ENCODE measurements at places on chromosomes 1 and 21.

DNA sequence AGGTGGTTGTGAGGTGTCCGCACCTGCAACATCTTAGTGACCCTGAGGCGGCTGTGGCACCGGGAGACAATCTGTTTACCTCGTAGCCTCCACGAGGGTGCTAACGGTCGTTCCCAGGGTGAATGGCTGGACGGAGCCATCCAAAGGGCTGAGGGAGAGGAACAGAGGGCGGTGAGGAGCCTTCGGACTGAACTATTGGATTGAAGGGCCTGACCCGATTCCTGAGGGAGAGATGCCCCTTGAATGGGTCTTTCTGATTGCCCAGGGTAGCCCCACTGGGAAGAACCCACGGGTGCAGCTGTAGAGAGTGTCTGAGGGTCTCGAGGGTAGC lies 2.3 kb downstream of the NR5A2 start:
- no peak for DNase-seq

GRCh38 chr1:36253161-36253862 lies 29.1 kb downstream of the THRAP3 start:
- DNase-seq, result no peak

GRCh38 chr1:150511551-150511950 lies 3.6 kb downstream of the ECM1 start:
- no peak for DNase-seq

DNA sequence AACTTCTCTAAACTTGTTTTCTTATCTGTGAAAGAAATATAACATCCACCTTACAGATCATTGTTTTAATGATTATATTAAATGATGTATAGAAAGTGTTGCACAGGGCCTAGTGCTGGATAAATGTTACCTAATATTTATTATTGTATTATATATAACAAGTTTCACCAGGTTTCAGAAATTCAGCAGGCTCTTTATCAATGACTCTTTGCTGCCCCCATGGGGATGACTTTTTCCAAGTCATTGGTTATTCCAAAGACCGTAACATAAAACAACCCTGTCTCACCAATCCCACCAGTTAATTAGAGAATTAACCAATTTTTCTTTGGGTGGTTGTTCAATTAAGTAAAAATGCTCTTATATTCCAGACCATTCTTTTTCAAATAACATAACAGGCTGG lies 7.3 kb upstream of the DEDD start:
- DNase-seq, result no peak

DNA sequence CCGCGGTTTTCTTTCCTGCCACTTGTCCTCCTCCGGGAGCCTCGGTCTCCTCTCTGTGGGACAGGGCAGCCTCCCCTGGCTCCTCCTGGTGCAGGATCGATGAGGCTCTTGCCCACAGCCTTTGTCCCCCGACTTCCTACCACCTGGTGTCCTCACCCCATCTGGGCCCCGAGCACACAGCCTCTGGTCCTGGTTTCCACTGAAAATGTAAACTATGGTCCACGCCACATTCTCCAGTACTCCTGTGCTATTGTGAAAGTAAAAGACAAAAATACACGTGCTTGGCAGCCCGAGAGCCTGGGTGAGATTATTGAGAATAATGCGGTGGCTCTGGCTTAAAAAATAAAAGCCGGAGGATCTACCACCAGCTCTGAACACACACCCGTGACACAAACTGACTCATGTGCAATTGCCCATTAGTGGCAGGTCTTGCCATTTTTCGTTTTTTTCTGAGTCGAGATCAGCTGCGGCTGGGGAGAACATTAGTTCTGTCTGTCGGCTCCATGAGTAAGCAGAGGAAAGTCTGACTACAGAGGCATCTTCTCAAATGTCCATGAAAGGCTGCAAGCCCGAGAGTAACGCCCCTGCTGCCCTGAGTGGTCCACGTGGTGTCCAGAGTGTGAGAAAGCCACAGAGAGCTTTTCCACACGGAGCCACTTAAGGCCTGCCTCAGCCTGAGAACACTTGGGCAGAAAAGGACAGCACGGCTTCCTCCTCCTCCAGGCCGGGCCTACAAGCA lies 5.7 kb upstream of the COL6A2 start:
- no peak for DNase-seq

GRCh38 chr1:68016381-68016780 lies 34.0 kb downstream of the DIRAS3 start:
- DNase-seq, result no peak

DNA sequence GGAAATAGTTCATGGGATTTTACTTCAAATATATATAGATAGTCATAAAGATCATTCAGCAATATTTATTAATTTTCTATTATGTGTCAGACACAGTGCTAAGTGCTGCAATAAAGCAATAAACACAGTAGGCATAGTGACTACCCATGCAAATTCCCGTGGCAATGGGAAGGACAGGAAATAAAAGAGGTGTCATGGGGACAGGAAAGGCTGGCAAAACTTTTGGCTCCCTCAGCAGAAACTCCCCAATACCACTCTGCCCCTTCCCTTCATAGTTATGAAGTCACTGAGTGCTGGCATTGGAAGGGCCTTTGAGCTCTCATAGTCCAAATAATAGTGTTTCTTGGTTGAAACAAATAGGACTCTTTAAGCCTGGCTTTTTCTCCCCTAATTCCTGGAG lies 104.4 kb upstream of the DPT start:
- no peak for DNase-seq

Measured in epithelial cell of proximal tubule (primary cell).